Esophagus muscularis mucosa (tissue), 4 donors: ENCODE measurements at places on chromosomes 7 and 10. TPM values are rescaled to one million over a fixed set of nuclear protein-coding genes. Genes with fewer than 3 reads are reported as not detected.

CTAGE8 gene
- 1.5 TPM for total RNA-seq

- peaks cover 57% of the 10 kb centered on the region for H3K4me1 ChIP-seq
- DNase-seq: no peak
- no peak overlapping the region for H3K27ac ChIP-seq
- no peaks in the 10 kb centered on the region for H3K27me3 ChIP-seq
- H3K36me3 ChIP-seq: no peaks in the 10 kb centered on the region
These were observed 38.9 kb downstream of the CCNY start for GRCh38 chr10:35375091-35375765.

- no peak overlapping the region for H3K4me3 ChIP-seq
- DNase-seq: no peak
- no peaks in the 10 kb centered on the region for H3K36me3 ChIP-seq
- H3K27ac ChIP-seq: peak overlapping the region; percentile 89
- no peaks in the 10 kb centered on the region for H3K27me3 ChIP-seq
These were observed 45.2 kb downstream of the GRK5 start for GRCh38 chr10:119252470-119253151.

ZNF25 gene
- 17.4 TPM for total RNA-seq

GRCh38 chr10:22606164-22606614, 108.2 kb downstream of the PIP4K2A start:
- no peak overlapping the region for H3K4me3 ChIP-seq
- no peak overlapping the region for H3K27ac ChIP-seq
- peaks cover 18% of the 10 kb centered on the region for H3K4me1 ChIP-seq
- no peaks in the 10 kb centered on the region for H3K36me3 ChIP-seq
- no peaks in the 10 kb centered on the region for H3K27me3 ChIP-seq

GRCh38 chr7:15685358-15686294, 857 bp downstream of the MEOX2 start:
- peak overlapping the region; percentile 88 for H3K27ac ChIP-seq
- DNase-seq: no peak
- H3K4me3 ChIP-seq: peak overlapping the region; percentile 70
- peaks cover 21% of the 10 kb centered on the region for H3K4me1 ChIP-seq
- peaks cover 13% of the 10 kb centered on the region for H3K27me3 ChIP-seq
- H3K36me3 ChIP-seq: no peaks in the 10 kb centered on the region
